ENCODE measurements at places on chromosomes 13 and 19. TPM values are rescaled to one million over a fixed set of nuclear protein-coding genes. Genes with fewer than 3 reads are reported as not detected.

DNA sequence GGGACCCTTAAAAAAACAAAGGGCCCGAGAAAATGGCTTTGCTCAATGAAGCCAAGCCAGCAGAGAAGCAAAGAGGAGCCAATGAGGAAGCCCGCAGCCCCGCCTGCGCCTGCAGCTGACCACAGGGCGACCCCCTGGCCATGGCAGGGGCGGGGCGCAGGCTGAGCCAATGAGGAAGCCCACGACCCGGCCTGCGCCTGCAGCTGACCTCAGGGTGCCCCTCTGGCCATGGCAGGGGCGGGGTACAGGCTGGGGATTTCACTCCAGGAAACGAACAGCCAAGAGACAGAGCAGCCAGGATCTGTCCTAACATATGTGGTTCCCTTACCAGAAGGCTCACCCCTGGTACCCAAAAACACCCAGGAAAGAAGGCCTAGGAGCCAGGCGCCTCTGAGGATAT lies 101.4 kb downstream of the STK24 start:
- no peak for DNase-seq

DNA sequence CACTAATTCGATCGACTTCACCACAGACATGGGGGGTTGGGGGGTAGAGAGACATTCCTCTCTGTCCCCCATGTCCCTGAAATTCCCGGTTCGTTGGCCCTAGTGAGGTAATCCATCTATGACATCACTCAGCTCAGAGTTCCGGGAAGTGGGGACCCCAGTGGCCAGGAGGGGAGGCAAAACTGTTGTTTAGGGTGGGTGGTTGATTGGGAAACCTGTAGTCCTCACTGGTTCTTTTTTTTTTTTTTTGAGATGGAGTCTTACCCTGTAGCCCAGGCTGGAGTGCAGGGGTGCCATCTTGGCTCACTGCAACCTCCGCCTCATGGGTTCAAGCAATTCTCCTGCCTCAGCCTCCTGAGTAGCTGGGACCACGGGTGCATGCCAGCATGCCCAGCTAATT lies at the start of gene ARRDC5:
Gene ARRDC5, minus strand, starts transcription at position 101 of the 400 bp plus-strand sequence. Its CDS starts 71 bp downstream, at position 30.
- no peak for DNase-seq

DNA sequence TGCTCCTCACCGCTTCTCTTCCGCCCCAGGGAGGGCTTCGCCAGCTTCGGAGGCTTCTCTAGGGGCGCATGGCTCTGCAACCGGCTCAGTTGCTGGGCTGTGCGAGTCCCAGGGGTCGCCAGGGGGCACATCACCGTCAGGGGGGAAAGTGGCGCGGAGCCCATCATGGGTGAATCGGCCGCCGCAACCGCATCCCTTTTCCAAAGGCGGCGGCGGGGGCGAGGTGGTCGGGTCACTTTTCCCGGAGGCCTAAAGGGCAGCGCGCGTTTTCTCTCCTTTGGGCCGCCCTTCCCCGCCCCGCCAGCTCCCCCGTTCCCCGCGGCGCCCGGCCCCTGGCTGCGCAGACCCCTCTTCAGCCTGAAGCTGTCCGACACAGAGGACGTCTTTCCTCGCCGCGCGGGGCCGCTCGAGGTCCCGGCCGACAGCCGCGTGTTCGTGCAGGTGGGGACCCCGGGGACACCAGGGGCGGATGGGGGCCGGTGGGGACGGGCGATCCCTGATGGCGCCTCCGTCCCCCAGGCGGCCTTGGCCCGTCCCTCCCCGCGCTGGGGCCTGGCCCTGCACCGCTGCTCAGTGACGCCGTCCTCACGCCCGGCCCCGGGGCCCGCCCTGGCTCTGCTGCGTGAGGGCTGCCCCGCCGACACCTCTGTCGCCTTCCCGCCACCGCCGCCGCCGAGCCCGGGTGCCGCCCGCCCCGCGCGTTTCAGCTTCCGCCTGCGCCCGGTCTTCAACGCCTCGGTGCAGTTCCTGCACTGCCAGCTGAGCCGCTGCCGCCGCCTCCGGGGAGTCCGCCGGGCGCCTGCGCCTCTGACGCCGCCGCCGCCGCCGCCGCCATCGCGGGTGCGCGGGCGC lies 1.7 kb downstream of the TGFBR3L start:
- no peak for DNase-seq

DNA sequence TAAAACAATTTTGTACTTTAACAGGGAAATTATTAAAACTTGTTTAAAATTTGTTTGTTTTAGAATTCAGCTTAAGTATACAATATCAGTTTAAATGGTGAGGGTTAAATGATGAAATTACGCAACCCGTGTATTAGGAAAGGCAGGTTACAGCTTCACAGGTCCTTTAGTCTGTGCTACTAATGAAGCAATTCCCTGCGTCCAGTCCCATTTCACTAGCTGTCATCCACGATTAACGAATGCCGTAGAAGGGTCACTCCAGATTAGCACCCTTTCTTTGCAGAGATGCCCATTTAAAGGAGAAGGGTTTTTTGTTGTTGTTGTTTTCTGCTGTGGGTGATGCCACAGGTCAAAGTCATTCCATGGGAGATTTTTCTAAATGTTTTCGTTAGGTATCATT lies 457.6 kb upstream of the SLC10A2 start:
- no peak for DNase-seq

YJEFN3 gene
- total RNA-seq = 6.1 TPM

GRCh38 chr19:16931306-16931705 lies 42.5 kb downstream of the F2RL3 start:
- DNase-seq = no peak

- no peak for DNase-seq
Observed at GRCh38 chr13:50675651-50676050, 167.8 kb downstream of the DLEU7 start.

SERP2 gene
- total RNA-seq = 0.18 TPM

DNA sequence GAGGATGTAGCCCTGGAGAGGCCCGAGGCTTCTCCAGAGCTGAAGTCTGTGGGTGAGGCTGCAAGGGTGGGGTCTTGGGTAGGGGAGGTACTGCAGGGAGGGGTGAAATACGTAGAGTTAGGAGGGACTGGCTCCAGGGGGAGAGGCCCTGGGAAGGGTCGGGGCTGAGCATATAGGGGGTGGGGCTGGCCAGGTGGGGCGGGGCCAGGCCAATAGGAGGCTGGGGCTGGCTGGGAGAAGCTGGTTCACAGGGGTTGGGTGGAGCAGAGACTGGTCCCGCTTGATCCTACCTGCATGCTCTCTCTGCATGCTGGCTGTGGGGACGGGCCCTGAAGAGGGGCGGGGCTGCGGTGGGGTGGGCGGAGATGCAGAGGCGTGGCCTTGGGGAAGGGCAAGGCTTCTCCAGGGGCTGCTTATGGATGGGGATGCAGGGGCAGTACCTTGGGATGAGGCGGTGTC lies 51.9 kb downstream of the CELF5 start:
- no peak for DNase-seq

- no peak for DNase-seq
Observed at GRCh38 chr19:51025809-51026553, 435 bp downstream of the KLK11 start.

GRCh38 chr13:43528992-43529391 lies 257.8 kb downstream of the ENOX1 start:
- no peak for DNase-seq

- DNase-seq = no peak
Observed at GRCh38 chr13:93180356-93180969, 46.1 kb upstream of the GPC6 start.

GRCh38 chr13:77741597-77741972 lies 44.1 kb downstream of the SLAIN1 start:
- DNase-seq = no peak

DPF1 gene
- total RNA-seq = 7.5 TPM

- DNase-seq = no peak
Observed at GRCh38 chr19:50889638-50890037, 16.4 kb downstream of the KLK2 start.

GRCh38 chr19:14237014-14237941 lies 31.3 kb upstream of the ADGRL1 start:
- DNase-seq = no peak

GRCh38 chr13:60924856-60925255 lies 490.8 kb downstream of the PCDH20 start:
- no peak for DNase-seq

DNA sequence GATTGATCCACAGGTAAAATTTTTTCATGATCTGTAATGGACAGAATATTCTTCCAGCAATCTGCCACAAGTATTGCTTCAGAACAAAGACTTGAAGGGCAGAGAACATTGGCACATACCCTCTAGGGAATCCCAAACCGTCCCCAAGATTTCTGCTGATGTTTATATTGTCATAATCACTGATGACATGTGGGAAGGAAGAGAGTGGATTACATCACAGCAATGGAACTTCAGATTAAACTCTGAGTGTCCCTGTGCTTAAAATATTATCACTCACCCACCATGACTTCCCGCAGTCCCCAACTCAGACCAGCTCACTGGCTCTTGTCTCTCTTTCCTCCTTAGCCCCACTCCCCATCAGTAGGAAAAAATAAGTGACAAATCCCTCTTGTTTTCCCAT lies 8.5 kb upstream of the TPT1 start:
- no peak for DNase-seq

- no peak for DNase-seq
Observed at GRCh38 chr19:50258918-50259372, 55.5 kb downstream of the MYH14 start.

- DNase-seq = no peak
Observed at GRCh38 chr13:25752957-25753551, 298.8 kb downstream of the SHISA2 start.

GRCh38 chr19:46579361-46579879 lies 21.7 kb upstream of the CALM3 start:
- no peak for DNase-seq

- DNase-seq = no peak
Observed at GRCh38 chr13:70424428-70424827, 316.2 kb upstream of the KLHL1 start.

DNA sequence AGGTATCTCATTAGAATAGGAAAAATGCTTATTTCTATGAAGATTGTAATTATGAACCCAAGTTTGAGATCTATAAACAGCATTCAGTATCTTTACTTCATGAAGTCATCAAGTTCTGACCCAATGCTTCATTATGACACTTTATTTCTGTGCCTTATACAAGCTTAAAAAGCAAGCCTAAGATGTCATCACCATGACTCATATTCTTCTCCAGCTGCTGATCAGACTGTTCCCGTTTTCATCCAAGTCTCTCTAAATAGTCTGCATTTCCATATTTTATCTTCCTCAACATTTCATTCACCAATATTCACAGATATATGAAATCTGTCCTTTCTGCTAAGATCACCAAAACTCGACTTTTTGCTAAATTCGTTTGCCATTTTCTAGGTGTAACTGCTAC lies 1247.2 kb upstream of the PRR20A start:
- DNase-seq = no peak

- no peak for DNase-seq
Observed at GRCh38 chr13:82076496-82076895, 1735.6 kb upstream of the SPRY2 start.

DNA sequence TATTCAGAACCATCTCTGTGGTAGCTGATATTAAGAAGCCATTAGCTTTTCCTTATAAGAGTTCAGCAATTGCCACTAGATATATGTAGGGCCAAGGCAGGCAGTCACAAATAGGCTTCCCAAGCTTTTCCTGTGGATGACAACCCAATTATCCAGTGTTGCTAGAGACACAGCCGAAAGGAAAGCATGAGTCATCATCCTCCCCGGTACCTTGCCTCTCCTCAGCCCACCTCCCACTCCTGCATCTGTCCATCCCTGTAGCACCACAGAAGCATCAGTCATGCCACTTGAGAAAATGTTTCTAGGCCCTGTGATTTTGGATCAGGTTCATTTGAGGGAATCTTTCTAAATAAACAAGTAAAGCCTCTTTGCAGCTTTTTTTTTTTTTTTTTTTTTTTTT lies 204.3 kb downstream of the DNAJC15 start:
- DNase-seq = no peak
